Dermis blood vessel endothelial cell (primary cell): ENCODE measurements at places on chromosomes 4 and X.

DNA sequence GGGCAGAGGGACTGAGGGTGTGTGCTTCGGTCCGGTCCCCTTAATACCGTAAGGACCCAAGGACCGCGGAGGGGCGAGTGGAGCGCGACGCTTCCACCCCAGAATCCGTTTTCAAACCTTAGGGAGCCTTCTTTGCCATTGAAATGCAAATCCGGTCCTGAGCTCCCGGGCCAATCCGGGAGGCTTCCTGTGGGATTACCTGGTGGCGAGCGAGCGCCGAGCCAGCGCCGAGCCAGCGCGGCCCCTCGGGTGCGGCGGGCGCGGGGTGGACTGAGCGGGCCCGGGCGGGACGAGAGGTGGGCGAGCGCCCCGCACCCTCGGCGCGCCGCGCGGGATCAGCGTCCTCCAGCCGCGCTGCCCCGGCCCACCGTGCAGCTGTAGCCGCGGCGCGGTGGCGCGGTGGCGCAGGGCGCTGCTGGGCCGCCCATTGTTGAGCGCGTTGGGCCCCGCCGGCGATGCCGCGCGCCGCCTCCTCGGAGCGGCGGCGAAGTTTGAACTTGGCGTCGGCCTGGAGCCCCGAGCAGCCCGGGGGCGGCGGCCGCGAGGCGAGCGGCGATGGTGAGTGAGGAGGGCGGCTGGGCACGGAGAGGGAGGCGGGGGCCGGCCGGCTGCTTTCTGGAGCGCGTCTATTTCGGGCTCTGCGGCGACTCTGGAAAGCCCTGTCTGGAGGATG, 208.7 kb downstream of the SOWAHB start:
- peak; percentile 54 for DNase-seq

DNA sequence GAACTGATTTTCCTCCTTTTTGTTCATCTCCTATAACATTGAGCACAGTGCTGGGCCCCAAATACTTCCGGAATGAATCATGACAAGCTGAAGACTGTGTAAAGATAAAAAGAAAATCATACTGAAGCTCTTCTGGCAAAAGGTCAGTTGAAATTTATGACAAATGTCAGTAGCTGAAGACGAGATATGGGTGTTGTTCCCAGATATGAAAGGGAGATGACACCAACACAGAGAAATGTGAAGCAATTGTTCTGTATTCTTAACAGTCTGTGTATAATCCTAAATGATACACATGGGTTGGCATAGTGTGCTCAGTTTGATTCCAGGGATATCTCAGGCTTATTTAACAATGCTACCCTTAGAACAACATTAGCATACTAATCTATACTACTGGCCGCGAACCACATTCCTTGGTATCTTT, 170.5 kb upstream of the PITX2 start:
- DNase-seq = no peak

GRCh38 chrX:45714866-45715265, 514.2 kb upstream of the DIPK2B start:
- peak; percentile 83 for DNase-seq

GRCh38 chrX:16418650-16419049, 231.3 kb upstream of the S100G start:
- no peak for DNase-seq

DNA sequence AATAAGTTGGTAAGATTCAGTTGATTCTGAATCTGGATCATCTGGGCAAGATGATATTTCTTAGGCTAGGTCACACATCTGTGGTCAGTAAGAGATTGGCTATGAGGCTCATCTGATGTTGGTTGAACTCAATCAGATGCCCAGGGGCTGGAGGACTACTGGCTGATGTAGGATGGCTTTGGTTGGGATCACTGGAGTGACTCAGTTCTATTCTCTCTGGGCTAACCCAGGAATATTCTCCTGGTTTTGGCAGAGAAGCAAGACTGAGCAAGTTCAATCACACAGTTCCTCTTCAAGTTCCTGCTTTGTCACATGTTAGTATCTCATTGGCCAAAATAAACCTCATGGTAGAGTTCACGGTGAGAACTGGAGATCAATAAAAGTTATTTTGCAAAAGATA, 902.3 kb upstream of the SLIT2 start:
- DNase-seq = no peak

DNA sequence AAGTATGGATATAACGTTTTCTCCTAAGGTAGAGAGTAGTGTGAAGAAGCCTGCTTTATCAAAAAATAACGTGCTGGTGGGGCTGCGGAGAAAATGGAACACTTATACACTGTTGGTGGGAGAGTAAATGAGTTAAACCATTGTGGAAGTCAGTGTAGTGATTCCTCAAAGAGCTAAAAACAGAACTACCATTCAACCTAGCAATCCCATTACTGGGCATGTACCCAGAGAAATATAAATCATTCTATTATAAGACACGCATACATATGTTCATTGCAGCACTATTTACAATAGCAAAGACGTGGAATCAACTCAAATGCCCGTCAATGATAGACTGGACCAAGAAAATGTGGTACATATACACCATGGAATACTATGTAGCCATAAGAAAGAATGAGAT, 196.4 kb downstream of the DMD start:
- DNase-seq = no peak

DNA sequence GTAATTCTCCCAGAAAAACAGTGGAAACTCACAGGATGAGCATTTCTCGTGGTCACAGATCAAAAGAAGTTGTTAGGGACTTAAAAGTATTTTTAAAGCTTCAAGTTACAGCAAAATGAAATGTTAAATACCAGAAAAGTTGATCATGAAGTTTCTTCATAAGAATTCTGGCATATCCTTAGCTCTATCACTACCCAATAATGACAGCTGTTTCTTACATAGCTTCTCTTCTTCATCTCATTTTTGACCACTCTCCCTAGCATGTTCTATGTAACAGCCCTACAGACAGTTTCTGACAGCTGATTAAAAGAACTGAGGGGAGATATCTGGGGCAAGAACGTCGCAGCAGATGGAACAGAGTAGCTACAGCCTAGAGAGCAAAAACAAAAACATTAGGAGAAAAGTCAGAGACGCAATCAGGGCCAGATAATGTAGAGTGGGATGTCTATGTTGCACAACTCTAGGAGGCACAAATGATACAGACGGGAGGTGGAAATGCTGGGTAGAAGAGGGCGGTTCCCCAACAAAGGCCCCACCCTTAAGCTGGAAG, 108.7 kb downstream of the CORIN start:
- no peak for DNase-seq

DNA sequence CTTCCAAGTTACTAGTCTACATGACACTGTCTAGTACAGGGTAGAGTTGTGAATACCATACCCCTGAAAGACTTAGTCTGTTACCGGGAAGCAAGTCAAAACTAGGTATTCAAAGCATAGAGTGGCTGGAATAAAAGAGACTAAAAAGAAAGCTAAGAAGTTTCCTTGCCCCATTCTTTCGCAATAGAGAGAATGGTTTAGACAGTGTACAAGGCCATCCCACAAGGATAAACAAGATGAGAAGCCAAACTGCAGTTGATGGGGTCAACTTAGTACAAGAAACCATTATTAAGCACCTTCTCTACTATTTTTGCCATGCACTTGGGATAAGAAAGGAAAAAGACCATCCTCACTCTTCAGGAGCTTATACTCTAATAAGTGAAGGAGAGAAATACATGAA, 30.3 kb downstream of the AMMECR1 start:
- DNase-seq = no peak

DNA sequence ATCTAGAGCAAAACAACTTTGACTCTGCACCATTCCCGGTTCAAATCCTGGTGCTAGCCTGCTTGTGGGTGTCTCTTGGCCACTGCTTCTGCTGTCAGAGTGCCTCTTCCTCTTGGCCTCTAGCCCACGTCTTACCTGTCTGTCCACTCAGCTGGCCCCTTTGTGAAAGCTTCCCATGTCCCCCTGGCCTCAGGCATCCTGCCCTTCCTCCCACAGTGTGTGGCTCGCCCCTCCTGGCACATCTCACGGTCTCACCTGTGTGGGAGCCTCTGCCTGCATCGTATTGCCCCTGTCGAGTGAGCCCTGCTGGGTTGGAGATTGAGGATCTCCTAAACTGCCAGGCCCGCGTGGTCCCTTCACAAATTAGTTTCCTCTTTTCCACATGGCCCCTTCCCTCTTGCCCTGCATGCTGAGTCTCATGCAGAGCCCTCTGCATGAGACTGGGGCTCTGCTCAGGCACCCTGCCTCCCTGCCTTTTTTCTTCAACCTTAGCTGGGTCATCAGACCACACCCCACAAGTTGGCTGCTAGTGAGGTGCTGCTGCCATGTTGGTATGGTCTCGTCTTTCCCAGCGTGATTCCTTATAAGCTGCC, 53.7 kb upstream of the TADA2B start:
- DNase-seq = no peak
